ENCODE measurements at places on chromosomes 3 and 15.

DNA sequence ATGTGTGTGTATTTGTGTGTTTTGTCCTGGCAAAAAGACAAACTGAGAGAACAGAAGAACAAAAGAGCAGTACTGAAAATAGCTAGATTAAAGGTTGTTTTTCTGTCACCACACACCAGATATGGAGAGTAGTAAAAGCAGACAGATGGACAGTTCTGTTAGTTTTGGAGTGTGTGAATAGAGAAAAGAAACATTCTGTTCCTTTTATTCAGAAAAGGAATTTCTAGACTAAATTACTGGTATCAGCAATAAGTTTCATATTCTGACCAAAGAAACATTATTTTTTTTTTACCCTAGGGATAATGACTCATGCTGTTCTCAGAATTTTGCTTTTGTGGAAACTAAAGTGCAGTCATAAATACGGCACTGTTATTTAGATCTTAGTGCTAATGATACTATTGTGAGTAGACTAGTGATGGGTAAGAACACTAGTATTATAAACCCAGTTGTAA lies 32.9 kb downstream of the PIK3CA start:
- DNase-seq = no peak

- no peak for DNase-seq
These were observed 161.6 kb upstream of the GBE1 start for GRCh38 chr3:81923038-81923437.

DNA sequence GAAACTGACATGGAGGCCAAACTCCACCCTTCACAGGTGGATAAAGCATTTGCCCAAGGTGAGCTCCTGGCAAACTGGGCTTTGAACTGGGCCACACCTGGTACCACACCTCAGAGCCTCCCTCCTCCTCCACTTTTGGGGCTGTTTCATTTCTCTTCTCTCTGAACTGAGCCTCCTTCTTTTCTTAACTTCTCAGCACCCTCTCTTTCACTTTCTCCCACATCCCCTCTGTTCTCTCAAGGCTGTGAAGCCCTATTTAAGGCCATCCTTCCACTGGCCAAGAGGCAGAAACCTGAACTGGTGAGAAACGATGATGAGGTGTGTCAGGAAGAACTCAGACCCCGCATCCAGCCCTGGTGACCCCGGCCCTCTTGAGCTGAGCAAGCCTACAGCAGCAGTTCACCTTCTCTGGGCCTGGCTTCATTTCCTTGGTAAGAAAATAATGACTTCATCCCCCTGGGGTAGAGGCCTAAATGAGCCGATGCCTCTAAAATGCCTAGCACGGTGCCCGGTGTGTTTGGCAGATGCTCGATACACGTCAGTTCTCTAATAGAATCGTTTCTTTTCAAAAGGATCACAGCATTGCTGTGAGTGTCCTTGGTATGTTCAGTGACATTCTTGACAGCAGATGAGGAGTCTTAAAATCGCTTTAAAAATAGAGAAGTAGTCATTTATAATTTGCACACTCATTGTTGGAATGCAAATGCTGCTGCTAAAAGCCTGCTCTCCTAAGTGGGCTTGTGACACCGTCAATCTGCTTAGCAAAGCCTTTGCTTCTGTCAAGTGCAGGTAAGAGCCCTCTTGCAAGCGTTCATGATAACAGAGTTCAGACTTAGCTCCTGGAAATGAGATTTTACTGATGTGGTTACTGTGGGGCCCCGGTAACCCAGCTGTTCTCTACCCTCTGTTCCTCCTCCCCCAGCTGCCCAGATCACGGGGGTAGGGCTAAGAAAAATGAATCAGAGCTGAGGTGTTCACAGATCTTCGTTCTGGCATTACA lies 97.7 kb upstream of the ATP2B2 start:
- DNase-seq = peak; percentile 40

DNA sequence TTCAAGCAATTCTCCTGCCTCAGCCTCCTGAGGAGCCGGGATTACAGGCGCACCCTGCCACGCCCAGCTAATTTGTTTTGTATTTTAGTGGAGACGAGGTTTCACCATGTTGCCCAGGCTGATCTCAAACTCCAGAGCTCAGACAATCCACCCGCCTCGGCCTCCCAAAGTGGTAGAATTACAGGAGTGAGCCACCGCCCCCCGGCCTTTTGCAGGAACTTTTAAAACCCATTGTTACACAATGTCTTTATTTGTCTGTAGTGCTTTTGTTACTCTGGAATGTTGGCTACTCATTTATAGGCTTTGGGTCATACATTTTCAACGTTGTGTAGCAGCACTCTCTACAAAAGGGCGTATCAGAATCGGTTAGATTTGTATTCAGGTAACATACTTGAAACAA lies 499.1 kb downstream of the ROBO2 start:
- DNase-seq = no peak

GRCh38 chr15:28116521-28117431 lies 17.7 kb upstream of the OCA2 start:
- DNase-seq = no peak

Measured in NCI-H187 (cell line).